ENCODE measurements at places on chromosomes 2 and 18.

GRCh38 chr2:122532072-122532344 is 776.6 kb downstream of the TSN start:
- no peak for DNase-seq

DNA sequence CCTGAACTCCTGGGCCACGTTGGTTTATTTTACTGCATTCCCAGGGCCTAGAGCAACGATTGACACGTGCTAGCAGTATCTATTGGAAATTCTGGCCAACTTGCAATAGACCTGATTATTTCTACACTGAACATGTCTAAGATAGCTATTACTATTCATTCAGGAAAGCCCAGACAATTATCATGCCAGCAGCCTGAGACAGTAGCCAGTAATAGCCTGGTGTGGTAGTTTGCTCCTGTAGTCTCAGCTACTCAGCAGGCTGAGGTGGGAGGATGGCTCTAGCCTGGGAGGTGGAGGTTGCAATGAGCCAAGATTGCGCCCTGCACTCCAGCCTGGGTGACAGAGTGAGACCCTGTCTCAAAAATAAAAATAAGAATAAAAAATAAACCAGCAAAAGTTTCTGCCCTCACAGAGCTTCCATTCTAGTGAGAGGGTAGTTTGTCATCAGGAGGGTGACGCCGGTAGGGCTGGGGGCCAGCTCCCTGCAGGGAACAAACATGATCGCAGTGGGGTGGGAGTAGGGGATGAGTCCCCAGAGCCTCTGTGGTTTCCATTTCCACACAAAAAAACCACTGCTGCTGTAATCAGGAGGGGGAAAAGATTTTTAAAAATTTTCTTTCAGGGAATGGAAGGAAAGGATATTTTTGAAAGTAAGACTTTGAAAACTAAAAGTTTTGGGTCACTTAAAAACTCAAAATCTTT is 4.3 kb downstream of the CASP8 start:
- DNase-seq: no peak

GRCh38 chr18:50802141-50802540 is 17.7 kb downstream of the MRO start:
- no peak for DNase-seq

- no peak for DNase-seq
These were observed 7.2 kb downstream of the NPC1 start for GRCh38 chr18:23578891-23579653.

DNA sequence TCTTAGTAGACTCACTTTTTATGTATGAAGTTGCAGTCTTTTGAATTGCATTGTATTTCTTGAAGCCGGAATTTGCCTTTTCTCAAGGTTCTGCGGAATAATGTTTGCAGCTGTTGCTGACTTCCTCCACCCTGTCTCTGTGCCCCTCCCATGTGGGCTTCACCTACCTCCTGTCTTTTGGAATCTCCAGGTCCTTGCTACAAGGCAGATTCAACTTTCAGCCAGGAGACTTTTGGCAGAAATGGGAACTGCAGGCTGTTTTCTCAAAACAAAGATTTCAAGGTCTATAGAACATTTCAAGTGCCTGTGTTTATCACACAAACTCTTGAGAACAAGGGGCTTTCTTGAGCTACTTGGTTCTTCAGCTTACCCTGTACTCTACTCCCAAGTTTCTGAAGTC is 25.6 kb downstream of the ZNF236 start:
- no peak for DNase-seq

- DNase-seq: no peak
These were observed 4.1 kb downstream of the ZEB2 start for GRCh38 chr2:144515696-144516410.

DNA sequence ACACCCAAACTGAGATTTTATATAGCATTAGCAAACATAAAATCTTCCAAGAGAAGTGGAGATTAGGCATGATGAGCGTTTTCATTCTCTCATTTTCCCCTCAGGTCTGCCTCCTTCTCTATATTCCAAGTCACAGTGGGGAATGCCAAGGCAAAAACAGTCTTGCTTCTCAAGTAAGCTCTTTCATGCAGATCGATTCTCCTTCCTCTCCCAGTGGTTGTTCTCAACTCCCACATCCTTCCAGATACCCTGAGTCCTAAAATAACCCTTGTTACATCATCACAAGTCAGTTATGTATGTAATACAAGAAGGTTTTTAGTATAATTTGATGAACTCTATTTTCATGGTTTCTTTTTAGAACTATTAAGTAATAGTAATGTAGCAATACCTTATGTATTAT is 150.6 kb downstream of the TXNL1 start:
- DNase-seq: no peak

DNA sequence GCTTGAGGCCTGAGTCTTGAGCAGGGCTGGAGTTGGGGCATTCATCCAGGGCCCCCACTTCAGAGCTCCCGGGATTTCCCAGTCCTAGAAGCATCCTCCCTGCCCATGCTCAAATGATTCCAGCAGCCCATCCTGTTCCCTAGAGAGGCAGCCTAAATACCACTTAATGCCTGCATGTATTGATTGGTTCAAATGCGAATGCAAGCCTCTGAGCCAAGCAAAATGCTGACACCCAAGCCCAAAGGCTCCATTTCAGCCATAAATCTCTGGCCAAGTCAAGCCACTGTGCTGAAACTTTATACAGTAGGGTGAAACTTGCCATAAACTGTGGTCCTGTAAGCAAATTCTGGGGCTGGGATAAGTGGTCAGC is 279.8 kb downstream of the CLIP4 start:
- no peak for DNase-seq

- DNase-seq: no peak
These were observed 72.9 kb downstream of the KLF7 start for GRCh38 chr2:207092818-207093217.

DNA sequence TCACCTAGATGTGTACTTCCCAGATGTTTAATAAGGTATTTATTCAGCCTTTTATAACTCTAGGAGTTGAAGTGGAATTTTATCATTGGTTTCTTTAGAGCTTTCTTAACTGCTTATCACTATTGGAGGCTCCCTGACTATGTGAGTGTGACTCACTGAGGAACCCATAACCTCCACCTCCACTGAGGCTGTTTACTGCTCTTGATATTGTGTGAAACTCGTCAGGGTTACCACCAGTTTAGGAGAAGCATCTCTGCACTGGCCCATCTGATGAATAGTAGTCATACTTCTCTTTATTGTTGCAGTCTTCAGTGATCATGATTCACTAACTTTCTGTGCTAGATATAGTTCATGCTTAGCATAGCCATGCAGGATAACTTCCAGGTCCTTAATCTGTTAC is 79.6 kb upstream of the UBXN4 start:
- no peak for DNase-seq

- no peak for DNase-seq
These were observed 96.7 kb downstream of the CCDC148 start for GRCh38 chr2:158359846-158360245.

GRCh38 chr2:47031909-47032668 is 116.5 kb upstream of the MCFD2 start:
- DNase-seq: no peak

DNA sequence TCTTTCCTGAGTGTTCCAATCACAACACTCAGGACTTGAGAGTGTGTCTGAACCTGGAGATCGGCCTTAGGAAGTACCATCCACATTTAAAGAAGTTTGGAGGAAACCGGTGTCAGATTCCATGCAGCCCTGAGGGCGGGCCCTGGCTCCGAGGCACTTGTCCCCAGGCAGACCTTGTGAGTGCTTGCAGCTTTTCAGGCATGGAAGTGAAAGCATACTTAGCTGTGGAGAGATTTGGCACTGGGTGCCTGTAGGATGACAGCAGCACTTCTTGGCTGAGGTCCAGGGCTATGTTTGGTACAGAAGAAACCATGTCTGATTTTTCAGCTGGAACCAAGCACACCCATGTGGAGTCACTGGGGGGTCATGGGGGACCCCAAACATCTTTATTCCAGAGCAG is 230.8 kb downstream of the SEPTIN10 start:
- peak; percentile 87 for DNase-seq

DNA sequence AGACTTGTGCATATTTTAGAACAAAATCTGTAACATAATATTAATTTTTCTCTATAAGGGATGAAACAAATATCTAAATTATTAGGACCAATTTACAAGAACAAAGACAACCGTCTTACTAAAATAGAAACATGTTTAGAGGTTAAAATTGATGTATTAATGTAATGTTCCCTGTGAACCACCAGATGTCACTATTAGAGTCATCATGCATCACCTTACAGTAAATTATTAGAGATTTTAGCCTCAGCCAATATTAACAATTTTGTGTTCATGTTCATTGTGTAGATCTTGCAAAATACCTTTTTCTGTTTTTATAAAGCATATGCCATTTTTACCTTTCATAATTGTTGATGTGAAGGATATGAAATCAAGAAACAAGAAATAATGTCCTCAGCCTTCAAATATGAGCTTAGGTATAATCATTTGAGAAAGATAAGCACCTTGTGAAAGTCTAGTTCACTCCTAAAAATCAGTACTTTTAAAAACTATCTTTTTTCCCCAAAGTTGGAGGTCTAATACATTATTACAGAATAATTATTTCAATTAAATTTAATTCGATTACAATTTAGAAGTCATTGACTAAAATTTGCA is 344.3 kb upstream of the KCNH7 start:
- peak; percentile 15 for DNase-seq

DNA sequence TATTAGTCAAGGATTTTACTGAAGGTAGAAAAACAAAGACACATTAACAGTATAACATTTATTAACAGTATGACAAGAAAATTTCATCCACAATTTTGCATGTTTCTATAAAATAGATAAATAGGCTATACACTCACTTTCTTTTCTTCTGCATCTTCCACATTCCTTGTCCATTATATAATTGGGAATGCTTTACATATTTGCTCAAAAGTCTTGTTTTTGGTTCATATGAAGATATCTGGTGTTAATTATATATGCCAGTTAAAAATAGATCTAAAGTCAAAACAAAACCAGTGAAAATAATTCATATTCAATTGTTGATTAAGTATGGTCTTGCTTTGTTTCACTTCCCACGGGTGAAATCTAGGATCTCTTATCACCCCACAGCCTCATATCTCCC is 53.4 kb downstream of the SERPINB7 start:
- DNase-seq: no peak

DNA sequence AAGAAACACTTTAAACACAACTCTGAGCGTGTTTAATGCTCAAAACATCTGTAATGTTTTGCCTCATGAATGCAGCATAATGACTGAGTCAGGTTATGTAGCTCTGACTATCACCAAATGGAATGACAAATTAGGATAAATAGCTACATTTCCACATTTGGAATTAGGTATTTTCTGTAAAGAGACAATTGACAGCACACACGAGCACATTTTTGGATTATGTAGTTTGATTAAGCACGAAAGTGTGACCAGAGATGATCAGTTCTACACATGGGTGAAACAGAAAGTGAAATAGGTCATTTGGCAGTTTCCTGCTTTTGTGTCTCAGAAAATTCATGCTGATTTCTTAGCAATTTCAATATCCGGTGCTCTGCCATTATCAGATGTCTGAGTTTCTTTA is 29.0 kb downstream of the LPIN1 start:
- peak; percentile 70 for DNase-seq

- no peak for DNase-seq
These were observed at the start of gene DIPK1C for GRCh38 chr18:74457043-74457724. DIPK1C (minus strand) TSS chr18:74457308; CDS start chr18:74457259, 49 bp downstream.

DNA sequence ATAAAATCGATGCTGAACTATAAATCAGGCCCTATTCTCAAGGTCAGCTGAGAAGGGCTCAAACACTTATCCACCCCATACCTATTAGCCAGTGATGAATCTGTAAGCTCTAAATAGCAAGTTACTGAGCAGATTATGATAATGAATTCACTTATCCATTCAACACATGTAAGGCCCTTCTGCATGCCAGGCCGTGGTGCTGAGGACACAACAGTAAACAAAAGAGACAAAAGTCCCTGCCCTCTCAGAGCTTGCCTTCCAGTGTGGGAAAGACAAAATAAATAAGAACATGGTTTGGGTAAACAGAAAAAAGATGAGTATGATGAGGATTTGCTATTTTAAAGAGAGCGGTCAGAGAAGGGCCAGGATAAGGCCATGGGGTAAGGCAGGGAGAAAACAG is 11.7 kb downstream of the TTC32 start:
- DNase-seq: no peak

- DNase-seq: no peak
These were observed 15.6 kb upstream of the LIPG start for GRCh38 chr18:49546278-49546677.

DNA sequence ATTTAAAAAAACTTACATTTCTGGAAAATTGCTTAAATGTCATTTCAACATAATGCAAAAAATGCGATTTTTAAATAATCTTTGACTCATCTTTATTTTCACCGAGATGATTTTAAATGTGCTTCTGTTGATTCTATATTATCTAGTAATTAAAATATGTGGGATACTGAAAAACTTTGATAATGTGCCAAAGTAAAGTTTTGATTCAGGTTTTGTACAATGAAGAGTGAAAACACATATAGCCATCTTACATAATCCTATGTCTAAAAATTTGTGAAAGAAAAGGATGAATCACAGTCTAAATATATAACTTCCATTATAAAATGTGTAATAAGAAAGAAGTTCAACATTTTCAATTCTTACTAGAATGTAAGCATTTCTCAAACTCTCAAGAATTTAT is 204.3 kb upstream of the ZC3H15 start:
- DNase-seq: no peak

DNA sequence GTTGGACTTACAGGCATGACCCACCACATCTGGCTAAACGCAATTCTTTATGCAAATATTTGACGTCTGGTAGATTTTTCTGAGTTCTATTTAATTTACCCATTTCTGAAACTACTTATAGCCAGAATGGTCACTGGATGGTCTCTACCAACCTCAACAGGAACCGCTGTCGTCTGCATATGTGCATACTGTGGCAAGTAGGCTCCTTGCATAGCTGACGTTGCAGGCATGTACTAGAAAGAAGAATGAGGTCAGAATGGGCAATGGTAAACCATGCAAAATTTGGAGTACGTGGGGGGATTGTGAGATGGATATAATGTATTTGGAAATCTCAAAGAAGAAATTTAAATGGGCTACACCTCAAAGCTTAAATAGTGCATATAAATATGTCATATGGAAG is 77.1 kb upstream of the ITGB6 start:
- DNase-seq: no peak

DNA sequence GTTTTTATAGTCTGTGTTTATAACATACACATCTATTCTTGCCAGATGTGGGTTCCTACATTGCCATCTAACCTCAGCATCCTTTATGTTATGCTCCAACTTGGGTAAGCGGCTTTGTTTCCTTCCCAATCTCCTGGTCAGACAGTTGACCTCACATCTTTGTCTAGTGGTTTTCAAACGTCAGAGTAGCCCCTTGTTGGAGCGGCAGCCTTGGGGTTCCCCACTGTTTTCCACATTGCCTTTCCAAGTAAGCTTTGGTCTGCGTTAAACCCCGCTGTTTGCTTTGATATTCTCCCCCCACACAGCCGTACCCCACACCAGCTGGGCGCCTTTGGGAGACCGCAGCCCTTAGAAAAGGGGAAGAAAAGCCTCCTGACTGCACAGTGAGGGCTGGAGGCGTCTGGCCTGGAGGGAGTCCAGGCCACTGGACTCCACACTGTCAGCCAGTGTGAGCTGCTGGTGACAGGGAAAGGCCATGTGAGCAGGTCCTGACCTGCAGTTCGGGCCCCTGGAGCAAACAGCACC is 83.3 kb downstream of the MALT1 start:
- DNase-seq: no peak
